Activated CD4-positive, alpha-beta T cell treated with anti-CD3 and anti-CD28 coated beads, Interleukin-2, amount 50 U/mL, for 1 hour (primary cell): ENCODE measurements at places on chromosomes 1 and 21.

DNA sequence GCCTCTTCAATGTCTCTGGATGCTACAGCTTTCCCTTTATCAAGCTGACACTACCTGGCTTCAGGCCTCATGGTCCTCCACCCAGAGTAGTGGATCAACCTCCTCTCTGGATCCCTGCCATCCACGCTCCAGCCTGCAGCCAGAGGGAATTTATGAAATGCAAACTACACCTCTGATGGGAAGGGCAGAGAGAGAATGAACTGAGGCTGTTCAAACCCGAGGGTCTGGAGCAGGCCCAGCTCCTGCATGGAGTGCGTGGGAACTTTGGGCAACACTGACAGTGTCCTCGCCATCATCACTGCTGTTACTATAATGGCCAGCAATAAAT is 157.8 kb downstream of the TRABD2B start:
- no peak for DNase-seq

GRCh38 chr1:32806910-32807523 is 10.1 kb downstream of the YARS1 start:
- DNase-seq, result no peak

- DNase-seq, result no peak
These were observed 7.0 kb upstream of the TRIM45 start for GRCh38 chr1:117128323-117129079.

- DNase-seq, result no peak
These were observed 216.2 kb downstream of the PLPP3 start for GRCh38 chr1:56363007-56363770.

DNA sequence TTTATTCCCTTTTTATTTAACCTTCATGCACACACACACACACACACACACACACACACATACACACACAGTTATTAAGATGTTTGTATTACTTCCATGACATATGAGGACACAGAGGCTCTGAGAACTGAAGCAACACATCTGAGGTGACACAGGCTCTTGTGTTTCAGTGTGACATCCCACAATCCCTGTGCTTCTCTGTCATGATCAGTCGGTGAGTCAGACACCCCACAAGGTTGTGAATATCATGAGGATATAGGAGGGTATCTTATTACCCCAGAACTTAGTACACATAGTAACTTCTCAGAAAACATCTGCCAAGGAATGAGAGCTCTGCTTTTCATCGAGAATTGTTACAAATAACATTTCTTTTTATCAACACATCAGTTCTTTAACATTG is 459.3 kb downstream of the PLPP3 start:
- DNase-seq, result no peak

DNA sequence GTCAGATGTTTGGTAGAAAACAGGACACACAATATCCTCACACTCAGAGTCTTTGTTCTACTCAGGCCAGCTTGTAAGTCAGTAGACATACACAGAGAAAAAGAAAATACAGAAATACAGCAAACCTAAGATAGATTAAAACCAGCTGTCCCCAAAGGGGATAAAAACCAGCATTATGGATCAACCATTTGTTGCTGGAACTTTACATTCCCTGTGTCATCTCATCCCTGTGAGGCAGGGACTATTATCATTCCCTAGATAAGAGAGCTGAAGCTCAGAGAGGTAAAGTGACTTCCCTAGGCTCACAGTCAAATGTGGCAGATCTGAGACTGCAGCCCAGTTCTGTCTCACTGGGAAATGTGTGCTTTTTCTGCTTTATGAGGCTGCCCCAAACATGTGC is 80.7 kb downstream of the DMRTA2 start:
- DNase-seq, result no peak

DNA sequence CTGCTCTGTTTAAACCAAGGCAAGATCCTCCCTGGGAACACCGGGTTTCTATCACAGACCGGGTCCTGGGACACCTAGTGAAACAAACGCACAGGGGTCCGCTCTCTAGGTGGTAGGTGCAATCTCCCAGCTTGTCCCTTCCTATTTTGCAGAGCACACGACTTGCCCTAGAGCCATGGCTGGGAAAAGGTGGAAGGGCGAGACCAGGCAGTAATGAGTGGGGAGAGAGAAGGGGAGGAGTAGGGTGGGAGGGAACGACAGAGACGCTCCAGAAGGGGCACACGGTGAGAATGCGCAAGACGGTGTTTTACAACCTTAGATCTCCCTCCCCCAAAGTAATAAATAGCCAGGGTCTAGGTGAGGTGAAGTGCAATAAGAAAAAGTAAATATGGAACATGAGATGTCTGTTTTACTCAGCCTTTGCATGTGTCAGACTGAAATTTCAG is 9.3 kb upstream of the ARHGAP29 start:
- DNase-seq, result no peak

- no peak for DNase-seq
These were observed 76.6 kb downstream of the DMRTA2 start for GRCh38 chr1:50346621-50347020.

GRCh38 chr1:209651138-209651587 is 1.1 kb downstream of the LAMB3 start:
- DNase-seq, result peak; percentile 36

- no peak for DNase-seq
These were observed 218.8 kb downstream of the NTNG1 start for GRCh38 chr1:107359472-107360241.

- DNase-seq, result no peak
These were observed 40.7 kb downstream of the MAP3K21 start for GRCh38 chr1:233368106-233368788.
